ENCODE measurements at places on chromosomes 16 and 17.

DNA sequence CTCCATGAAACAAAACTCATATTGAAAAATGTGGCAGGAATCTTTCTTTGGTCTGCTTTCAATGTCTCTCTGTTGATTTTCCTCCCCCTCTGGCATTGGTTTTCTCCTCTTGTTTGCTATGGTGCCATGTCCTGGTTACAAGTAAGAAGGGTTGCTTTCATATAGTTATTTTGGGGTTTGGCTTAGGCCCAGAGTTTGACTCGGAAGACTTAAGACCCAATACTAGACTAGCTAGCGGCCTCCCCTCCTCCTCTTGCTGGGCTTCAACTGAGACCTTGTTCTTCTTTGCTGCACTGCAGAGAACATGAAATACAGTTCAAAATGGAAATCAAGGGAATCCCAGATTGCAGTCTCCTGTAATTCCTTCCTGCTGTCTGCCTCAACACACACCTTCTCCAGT is 30.0 kb upstream of the CLEC18A start:
- DNase-seq = no peak

GRCh38 chr17:76480632-76481031 is 13.2 kb downstream of the AANAT start:
- no peak for DNase-seq

GRCh38 chr17:7843536-7844291 is 9.7 kb downstream of the KDM6B start:
- DNase-seq = no peak

GRCh38 chr17:9206741-9207332 is 185.5 kb downstream of the NTN1 start:
- peak; percentile 32 for DNase-seq

GRCh38 chr16:54077050-54077821 is 209.4 kb downstream of the IRX3 start:
- no peak for DNase-seq

DNA sequence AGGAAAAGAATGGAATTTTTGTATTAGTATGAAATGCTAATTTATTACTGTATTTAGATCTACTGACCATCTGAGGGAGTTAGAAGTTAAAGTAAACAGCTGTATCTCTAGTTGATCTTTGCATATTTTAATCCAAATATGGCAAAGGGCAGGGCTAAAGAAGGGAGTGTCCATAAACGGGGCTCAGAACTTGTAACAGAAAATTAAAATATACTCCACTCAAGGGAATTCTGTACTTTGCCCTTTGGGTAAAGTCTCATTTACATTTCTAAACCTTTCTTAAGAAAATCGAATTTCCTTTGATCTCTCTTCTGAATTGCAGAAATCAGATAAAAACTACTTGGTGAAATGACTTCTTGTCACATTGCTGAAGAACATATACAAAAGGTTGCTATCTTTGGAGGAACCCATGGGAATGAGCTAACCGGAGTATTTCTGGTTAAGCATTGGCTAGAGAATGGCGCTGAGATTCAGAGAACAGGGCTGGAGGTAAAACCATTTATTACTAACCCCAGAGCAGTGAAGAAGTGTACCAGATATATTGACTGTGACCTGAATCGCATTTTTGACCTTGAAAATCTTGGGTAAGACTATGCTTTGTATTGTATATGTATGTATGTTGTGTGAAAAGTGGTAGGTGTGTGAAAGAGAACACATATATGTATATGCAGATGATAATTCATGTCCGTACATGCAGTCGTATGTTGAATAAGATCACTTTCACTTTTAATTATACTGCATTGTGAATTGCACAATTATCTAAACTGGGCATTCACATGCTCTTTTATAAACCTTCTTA is at the start of gene ASPA:
Gene ASPA (plus strand): TSS at position 186 of the 799 bp plus-strand sequence. CDS start 163 bp downstream, at position 349.
- DNase-seq = no peak

GRCh38 chr17:17119106-17119505 is 76.8 kb downstream of the MPRIP start:
- peak; percentile 76 for DNase-seq

DNA sequence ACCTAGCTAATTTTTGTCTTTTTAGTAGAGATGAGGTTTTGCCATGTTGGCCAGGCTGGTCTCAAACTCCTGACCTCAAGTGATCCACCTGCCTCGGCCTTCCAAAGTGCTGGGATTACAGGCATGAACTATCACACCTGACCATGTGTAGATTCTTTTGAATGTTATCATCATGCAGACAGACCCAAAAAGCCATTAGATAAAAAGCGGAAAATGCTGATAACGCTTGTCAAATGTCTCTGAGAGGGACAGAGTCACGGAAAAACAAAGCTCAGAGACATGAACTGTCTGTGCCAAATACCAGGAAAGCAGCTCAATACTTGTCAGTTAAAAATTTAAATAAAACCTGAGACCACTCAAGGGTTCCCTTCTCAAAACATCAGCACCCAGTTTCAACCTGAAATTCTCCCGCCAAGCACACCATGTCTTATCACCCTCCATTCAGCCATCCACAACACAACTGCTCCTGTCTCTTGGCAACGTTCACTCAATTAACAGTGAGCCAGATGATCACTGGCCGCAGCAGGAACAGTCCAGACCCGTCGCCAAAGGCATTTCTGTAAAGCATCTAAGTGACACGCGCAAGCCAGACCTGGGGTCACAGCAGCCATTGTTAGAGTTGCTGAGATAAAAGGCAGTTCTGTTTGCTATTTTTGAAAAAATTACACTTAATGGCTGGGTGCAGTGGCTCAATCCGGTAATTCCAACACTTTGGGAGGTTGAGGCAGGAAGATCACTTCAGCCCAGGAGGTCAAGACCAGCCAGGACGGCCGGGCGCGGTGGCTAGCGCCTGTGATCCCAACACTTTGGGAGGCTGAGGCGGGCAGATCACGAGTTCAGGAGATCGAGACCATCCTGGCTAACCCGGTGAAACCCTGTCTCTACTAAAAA is 29.7 kb downstream of the FANCA start:
- no peak for DNase-seq

DNA sequence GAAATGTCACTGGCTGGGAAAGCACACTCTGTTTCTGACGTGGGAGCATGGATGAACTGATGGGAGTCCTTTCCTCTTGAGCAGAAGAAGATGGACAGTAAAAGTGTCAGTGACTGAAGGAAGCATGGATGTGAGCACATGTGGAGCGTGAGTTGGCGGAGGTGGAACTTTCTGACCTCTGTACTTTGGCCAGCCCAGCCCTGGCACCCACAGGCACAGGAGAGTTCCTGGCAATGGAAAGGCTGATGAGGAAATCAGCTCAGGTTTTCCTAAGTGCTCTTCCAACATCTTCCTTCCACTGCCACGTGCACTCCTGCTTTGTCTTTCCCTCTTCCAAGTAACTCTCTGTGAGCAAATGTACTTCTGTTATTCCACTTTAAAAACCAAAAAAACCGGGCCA is 276.8 kb downstream of the NTN1 start:
- no peak for DNase-seq

- no peak for DNase-seq
Observed at GRCh38 chr16:67555795-67556212, 6.5 kb upstream of the CTCF start.

DNA sequence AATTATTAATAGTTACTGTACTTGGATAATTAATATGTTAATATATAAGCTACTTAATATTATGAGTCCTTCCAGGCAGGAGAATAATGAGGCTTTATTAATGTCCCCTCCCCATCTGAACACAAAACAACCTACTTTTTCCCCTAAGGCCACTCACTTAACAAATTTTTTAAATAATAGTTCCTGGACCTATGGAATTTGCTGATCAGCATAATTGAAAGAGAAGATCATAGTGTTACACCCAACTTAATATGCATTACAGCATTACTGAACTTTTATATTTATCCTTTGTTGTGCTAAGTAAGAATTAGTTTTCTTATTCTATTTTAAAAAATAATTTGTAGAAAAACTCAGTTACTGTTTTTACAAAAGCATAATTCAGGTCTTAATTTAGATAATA is 1537.7 kb upstream of the GOT2 start:
- DNase-seq = no peak

DNA sequence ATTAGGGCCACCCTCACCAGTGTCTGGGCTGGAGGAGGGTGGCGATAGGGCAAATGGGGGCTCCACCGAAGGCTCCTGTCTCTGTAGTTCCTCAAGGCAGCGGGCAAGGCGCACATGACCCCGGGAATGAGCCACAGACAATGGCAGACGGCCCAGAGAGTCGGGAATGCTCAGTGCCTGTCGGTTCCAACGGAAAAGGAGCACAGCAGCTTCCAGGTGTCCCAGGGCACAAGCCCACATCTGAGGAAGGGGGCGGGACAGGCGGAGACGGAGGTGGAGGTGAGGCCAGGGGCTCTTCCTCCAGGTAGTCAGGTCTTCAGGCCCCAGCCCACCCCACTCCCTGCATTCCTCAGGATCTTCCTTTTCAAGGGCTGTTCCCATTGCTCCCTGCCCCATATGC is 5.1 kb upstream of the SPAG7 start:
- no peak for DNase-seq

GRCh38 chr17:80660527-80661198 is 116.0 kb downstream of the RPTOR start:
- no peak for DNase-seq

GRCh38 chr16:71853413-71853812 is 7.6 kb downstream of the ATXN1L start:
- DNase-seq = no peak

- peak; percentile 78 for DNase-seq
Observed at GRCh38 chr16:31704138-31704537, 169.5 kb upstream of the ZNF267 start.

DNA sequence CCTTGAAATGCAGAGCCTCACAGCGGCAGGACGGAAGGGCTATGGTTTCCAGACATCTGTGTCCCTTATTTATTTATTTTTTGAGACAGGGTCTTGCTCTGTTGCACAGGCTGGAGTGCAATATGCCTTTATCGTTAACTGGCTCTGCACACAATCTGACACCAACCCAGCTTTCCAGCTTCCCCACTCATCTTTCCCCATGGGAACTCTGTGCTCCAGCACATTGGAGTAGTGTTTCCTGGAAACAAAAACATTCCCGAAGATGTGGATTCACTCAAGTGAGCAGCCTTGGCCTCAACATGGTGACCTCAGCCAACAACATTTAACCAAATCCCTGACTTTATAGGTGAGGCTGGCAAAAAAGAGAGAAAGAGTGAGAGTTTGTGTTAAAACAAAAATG is 307.1 kb downstream of the TMEM114 start:
- no peak for DNase-seq

GRCh38 chr17:7803981-7804380 is 30.0 kb upstream of the KDM6B start:
- DNase-seq = no peak

DNA sequence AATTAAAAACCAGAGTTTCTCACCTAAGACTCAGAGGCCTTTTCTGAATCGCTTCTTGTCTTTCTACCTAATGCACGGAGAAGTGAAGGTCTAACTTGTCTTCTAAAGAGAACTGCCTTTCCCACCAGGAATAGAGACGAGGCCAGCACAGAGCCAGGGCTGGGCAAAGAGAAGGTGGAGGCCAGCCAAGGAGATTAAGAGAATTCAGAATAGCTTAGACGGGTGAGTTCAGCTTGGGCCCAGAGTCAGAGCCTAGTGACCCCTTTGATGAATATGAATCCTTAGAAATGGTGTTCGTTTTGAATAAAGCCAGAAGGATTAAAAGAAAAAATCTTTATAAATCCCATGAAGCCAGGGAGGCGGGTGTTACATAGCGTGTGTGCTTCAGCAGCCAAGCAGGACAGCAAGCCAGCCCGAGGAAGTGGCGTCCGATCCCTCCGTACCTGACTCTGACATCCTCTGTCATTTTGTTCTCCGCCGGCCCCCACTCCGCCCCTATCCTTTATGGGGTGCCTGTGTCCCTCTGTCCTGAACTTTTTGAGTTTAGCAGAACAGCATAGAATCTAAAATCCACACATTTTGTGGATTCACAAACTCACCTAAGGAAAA is 7.4 kb downstream of the GSG1L2 start:
- no peak for DNase-seq

DNA sequence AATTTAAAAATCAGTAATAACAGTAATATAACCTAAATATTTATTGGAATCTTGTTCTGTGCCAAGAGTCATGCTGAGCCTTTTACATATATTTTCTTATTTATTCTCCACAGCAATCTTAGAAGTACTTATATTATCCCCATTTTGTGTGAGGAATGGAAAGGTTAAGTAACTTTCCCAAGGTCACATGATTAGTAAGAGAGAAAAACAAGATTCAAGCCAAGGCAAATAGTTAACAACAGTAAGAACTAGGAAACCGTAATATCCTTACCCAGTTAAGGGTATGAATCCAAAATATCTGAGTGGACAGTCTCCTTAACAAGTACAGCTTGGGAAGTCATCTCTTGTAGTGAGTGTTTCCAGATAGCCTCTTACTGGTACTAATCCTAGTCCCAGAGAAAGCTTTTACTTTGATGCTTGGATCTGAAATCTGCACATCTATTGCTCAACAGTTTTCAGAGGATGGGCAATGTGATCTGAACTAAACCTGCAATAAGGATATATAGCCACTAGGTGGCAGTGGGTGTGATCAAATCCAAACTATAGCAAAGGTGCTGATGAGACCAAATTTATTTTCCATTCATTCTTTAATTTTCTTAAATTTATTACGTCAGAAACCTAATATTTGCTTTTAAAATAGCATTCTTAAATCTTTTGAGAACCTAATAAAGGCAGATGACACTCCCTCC is 23.3 kb downstream of the SHISA6 start:
- DNase-seq = no peak

DNA sequence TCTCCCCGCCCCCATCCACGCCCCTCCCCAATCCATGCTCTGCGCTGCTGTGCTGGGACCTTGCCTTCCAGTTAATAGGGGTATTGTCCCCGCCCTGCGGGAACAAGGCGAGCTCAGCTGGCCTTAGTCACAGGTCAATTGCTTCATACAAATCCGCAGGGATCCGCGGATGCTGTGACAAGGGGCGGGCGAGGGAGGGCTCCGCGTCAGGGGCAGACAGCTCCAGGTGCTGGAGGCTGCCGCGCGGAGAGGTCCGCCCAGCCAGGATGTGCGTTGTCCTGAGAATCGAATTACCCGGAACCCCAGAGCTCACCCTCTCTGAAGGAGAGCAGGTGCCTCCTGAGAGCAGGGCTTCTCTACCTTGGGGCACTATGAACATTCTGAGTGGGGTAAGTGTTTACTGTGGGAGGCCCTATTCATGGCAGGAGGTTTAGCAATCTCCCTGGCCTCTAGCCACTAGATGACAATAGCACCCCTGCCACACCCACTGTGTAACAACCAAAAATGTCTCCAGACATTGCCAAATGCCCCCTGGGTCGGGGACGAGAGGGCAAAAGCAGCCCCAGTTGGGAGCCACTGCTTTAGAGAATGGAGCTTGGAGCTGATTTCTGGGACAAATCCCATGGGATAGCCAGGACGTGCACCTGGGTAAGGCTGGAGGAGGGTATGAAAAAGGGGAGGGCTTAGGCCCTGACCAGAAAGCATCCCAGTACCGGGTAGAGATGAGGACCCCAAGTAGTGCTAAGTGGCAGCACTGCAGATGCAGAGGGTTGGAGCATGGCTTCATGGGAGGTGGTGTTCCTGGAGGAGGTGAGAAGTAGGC is 138.2 kb downstream of the CYLD start:
- DNase-seq = no peak
